ENCODE measurements at places on chromosomes 13 and 19.

DNA sequence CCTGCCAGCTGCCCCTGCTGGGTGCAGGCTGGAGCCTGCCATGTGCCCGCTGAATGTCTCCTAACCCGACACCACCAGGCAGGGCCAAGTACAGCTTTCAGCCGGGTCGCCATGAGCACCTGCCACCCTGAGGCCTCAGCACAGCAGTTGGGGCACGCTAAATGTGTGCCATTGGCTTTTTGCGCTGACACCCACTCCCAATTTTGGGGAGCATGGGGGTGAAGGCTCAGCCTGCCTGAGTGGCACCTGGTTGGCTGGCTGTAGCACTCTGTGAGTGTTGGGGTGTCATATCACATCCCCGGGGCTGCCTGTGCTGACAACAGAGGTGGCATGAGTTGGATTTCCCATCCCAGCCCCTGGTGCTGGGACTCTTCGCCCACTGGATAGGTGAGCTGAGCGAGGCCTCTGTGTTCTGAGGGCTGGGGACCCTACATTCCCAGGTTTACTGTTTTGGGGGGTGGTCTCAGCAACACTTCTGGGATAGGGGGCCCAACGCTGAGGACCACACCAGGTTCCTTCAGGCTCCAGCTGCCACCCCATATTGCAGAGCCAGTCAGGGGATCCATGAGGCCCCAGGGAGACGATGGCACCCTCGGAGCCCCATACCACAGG, 7.2 kb upstream of the RELB start:
- DNase-seq = no peak

GRCh38 chr19:39064405-39064804, 19.8 kb upstream of the ACP7 start:
- DNase-seq = no peak

GRCh38 chr19:5864725-5865486, 5.4 kb downstream of the FUT5 start:
- no peak for DNase-seq

DNA sequence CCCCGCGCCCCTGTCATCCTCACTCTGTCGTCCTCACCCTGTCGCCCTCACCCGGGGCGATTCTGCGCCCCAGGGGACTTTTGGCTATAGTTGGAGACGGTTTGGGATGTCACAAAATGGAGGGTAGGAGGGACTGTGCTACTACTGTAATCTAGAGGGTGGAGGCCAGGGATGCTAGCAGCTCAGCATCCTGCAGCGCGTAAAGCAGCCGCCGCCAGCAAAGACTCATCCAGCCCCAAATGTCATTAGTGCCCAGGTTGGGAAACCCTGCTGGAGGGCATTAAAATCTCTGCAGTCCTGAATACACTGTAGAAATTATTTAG, 362 bp downstream of the ZNF557 start:
- DNase-seq = no peak

DNA sequence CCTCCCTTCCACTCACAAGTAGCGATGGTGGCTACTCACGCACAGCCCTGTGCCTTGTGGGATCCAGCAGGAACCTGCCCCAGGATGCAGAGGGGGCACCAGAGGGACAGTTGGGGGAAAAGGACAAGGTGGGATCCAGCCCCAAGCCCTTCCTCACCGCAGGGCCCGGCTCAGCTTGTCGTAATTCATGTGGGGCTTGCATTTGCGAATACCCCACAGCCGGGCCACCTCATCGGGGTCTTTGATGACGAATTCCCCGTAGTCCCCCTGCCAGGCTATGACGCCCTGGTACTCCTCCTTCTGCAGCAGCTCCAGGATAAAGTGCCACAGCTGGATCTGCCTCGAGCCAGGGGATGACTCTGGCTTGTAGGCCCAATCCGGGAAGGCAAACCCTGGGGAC, 18.5 kb downstream of the ERFL start:
- no peak for DNase-seq

Measured in stimulated activated CD4-positive, alpha-beta T cell treated with anti-CD3 and anti-CD28 coated beads, Interleukin-1b, Interleukin-23, amount 100 ng/mL, for 48 hours (primary cell).